ENCODE measurements at places on chromosomes 5 and 9. TPM values are rescaled to one million over a fixed set of nuclear protein-coding genes. Genes with fewer than 3 reads are reported as not detected.

The SH3RF2 gene
- total RNA-seq: 6.3 TPM

The PLPP1 gene
- total RNA-seq: 23.8 TPM

The PALM2AKAP2 gene
- total RNA-seq: 5.0 TPM

The ITK gene
- total RNA-seq: not detected

The ARHGEF28 gene
- total RNA-seq: 44.7 TPM

The TMEM8B gene
- total RNA-seq: 1.5 TPM

The CER1 gene
- total RNA-seq: not detected

The CCNI2 gene
- total RNA-seq: not detected
